Left renal pelvis (tissue), 4 donors: ENCODE measurements at places on chromosomes 12 and 14.

GRCh38 chr12:44078273-44078672, 242.4 kb downstream of the TMEM117 start:
- DNase-seq = no peak

DNA sequence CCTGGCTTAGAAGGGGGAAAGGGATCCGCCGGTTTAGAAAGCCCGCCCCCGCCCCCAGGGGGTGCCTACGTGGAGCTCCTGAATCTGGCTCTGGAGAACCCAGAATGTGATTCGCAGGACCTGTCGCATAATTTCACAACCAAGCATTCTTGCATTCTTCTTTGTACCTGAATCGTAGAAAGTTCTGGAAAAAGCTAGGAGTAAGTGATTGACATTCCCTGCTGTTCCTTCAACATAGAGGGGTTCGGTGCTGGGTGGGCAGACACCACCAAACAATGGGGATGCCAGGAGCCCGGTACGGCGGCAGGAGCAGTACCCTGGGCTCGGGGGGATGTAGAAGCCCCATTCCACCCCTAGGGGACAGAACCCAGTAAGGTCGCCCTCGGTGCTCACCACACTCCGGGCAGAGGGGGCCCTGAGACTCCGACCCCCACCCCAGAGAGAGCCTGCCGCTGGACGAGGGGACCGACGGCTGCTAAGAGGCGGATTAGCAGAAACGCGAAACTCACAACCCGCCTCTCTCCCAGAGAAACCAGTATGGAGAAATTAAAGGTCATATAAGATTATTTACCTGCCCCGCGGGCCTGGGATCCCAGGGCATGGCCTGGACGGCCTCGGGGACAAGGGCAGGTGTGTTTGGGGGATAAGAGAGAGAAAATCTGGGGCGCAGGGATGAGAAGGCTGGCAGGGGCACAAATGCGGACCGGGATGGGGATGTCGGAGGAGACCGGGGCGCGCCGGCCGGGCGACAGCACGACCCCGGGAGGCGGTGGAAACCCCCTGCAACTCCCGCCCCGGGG, 520 bp downstream of the CSRP2 start:
- no peak for DNase-seq

DNA sequence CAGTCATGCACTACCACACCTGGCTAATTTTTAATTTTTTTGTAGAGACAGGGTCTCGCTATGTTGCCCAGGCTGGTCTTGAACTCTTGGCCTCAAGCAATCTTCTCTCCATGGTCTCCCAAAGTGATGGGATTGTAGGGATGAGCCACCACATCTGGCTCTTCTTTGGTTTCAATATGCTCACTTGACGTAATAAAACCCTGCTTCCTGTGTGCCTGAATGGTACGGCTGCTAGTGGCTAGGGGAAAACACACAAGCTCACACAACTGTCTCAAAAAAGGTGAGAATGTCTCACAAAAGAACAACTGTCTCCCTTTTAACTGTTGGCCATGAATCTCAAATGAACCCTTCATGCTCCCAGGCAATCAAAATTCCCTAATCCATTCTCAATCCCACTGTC, 15.0 kb downstream of the C1S start:
- DNase-seq = no peak

GRCh38 chr12:47742253-47742825, 16.3 kb downstream of the RAPGEF3 start:
- DNase-seq = no peak

- no peak for DNase-seq
These were observed 34.0 kb upstream of the HECTD1 start for GRCh38 chr14:31241450-31242114.

DNA sequence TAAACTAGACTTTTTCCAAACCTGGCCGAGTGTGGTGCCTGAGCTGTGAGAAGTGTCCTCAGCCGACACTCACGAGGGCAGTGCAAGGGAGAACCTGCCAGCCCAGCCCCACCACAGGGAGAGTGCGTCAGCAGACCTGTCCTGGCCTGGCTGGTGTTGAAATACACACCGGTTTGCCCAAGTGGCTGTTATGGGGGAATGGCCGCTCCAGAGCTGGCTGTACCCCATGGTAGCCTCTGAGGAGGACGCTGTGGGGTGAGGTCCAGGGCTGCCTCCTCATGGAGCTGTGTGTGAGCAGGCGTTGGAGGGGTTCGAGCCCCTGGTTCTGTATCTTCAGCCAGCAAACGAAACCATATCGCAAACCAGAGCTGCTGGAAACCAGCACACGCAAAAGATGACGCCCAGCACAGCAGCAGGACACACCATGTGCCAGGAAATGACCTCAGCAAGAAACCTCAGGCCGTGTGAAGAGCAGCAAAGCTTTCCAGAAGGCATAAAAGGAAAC, 9.4 kb downstream of the ANKRD9 start:
- no peak for DNase-seq

- no peak for DNase-seq
These were observed 414.6 kb downstream of the TMEM132D start for GRCh38 chr12:129489100-129489676.

- no peak for DNase-seq
These were observed 253.7 kb downstream of the GRIN2B start for GRCh38 chr12:13727707-13728195.

DNA sequence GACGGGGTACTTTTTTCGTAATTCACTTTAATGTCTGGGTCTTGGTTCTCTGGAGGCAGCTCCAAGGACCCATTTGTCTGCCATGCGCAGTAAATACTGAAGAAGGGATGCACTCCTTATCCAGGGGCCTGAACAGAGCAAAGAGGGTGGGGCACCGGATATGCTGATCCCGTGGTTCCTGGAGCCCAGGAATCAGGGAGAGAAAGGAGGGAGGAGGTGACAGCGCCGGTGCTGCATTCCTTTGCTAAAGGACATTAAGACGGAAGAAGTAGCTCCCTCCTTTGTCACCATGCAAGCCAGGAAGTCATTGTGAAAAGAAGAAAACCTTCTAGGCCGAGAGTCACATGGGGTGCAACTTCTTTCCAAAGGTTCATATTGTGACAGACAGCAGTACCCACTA, 1057.7 kb downstream of the VRK1 start:
- no peak for DNase-seq

DNA sequence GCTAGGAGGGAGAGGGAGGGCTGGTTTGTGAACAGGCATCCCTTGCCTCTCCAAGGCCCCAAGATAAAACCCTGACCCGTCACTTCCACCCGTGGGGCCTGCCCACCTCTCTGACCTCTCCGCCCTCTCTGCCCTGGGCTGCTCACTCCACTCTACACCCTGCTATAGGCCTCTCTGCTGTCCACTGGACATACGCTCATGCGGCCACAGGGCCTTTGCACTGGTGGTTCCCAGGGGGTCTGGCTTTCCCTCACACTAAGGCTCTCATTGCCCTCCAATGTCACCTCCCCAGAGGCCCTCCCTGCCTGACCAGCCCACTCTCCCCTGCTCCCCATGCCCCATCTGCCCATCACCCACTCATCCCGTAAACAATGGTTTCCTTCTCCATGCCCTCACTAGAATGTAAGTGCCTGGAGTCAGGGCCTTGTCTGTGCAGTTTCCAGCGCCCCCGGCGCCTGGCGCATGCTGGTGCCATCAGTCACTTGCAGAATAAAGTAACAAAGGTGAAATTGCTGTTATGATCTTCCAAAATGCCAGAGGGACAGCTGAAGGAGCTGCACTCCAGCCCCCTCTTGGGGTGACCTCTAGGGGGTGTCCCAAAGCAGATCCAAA, 73.6 kb downstream of the RFLNA start:
- no peak for DNase-seq

- DNase-seq = no peak
These were observed 47.5 kb upstream of the DDX11 start for GRCh38 chr12:31026202-31026601.

GRCh38 chr14:65959563-65960024, 526.6 kb upstream of the CCDC196 start:
- no peak for DNase-seq

DNA sequence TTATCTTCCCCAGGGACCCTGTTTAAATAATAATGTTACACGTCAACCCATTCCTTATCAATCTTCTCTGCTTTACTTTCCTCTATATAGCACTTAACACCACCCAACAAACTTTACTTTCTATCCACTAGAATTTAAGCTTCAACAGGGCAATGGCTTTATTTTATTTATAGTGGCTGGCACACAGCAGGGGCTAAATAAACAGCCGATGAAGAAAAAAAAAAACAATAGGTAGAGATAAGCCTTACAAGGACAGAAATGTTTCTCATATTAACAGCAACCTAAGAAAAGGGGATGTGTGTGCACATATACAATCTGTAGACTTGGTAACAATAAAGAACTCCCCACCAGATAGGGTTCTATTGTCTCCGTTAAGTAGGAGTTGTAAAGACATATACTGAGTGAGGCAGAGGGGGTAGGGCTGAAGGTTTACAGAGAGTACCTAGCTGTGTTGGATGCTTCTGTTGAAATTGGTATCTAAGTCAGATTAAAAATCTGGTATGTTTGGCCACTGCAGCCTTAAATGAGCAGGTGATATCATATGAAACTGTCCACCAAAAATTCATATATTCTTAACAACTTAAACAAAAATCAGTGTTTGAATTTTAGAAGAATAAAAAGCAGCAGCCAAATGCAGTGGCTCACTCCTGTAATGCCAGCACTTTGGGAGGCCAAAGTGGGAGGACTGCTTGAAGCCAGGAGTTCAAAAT, 24.7 kb upstream of the AP4S1 start:
- DNase-seq = no peak

DNA sequence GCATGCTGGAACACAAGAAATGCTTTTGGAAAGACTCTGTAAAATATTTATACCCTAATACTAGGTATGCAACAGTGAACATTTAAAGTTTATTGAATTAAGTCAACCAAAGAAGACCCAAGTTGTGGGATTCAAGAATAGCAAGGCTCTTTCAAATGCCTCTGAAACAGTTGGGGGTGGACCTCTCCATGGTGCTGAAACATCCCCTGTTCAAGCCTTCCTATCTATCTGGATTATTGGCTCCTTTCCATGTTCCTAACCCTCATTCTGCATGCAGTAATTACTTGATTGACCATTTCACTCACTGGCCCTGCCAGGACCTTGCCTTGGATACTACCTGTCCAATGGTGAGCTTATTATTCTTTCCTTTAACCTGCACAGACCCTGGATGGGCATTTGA, 349.7 kb downstream of the NRXN3 start:
- peak; percentile 55 for DNase-seq

GRCh38 chr12:124993626-124994436, at the start of gene BRI3BP:
TSS of gene BRI3BP (plus strand) at chr12:124993645. CDS start at chr12:124993791, 146 bp downstream.
- DNase-seq = no peak

GRCh38 chr12:50932787-50933280, 19.5 kb upstream of the HIGD1C start:
- no peak for DNase-seq

DNA sequence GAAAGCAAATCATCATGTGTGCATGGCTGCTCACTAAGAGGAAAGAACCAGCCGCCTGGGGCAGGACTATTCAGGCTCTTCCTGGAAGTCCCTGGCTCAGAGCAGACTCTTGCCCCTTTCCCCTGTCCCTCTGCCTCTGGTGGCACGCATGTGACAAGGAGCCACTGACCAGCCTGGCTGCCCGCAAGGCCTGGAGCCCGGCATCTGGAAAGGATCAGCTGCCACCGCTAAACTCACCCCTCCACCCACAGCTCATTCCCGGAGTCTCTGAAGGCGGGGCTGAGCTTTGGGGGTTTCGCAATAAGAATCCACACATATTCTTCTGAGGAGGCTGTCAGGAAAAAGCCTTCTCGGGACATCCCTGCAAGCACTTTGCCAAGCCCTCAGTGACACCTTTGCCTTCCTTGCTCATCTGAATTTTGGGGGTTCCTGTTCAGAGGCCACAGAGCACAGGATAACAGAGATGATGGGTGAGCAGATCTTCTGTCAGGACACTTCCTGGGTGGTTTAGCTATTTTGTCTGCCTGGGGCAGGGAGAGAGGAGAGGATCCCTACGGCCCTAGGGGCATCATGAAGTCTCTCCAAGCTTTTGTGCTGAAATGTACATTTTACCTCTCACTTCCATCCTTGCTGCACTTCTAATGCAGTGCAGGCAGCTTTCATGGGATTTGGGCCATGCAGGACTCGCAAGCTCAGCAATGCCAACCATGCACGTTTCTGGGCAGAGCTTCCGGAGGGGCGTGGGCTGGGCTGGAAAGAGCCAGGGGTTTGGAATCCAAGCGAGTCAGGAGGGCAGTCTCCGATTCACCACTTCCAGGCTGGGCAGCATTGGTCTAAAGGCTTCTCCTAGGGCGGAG, 124.8 kb upstream of the MAP1LC3B2 start:
- DNase-seq = no peak

GRCh38 chr14:66216763-66217162, 269.4 kb upstream of the CCDC196 start:
- no peak for DNase-seq

GRCh38 chr12:92275443-92276154, 130.0 kb upstream of the BTG1 start:
- no peak for DNase-seq

- no peak for DNase-seq
These were observed 98.2 kb downstream of the ZFP36L1 start for GRCh38 chr14:68694516-68695235.

DNA sequence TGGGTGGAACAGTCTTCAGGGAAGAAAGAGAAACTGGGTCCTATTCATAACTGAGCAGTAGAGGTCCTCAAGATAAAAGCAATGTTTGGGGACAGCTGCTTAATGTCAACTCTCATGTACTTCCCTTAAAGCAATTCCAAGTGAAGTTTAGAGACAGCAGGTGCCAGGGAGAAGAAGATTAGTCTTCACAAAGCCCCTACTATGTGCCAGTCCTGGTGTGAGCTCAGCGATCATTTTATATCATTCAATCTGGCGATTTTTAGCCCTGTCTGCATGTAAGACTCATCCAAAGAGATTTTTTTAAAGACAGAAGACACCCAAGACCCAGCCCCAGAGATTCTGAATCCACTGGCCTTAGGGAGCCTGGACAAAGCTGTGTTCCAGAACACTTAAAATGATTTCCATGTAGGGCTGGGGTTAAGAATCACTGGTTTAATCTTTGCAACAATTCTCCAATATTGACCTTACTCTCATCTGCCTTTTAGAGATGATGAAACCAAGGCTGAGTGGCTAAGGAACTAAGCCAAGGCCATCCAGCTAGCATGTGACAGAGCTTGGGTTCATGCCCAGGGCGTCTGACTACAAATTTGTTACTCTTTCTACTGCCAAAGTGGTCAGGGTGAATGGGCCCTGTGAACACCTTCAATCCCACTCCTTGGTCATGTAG, 404.5 kb upstream of the TBX3 start:
- DNase-seq = no peak

DNA sequence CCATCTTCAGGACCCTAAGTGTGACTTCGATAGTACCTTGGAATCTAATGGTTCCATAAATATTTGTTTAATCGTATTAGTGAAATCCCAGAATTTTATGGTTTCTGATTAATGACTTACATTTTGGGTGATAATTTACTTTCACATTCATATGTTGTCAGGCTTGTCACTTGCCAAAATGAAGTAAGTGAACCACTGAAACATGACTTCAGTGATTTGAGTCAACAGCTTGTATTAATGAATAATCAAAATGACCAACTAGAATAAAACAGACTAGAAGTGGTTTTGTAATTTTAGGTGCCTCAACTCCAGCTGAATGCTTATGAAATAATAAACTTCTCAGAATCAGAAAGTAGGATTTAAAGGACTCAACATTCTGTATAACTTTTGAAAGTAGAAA, 517.1 kb downstream of the PRKD1 start:
- DNase-seq = no peak
